ENCODE measurements at places on chromosomes 7 and 10.

- DNase-seq: no peak
Observed at GRCh38 chr7:46143949-46144917, 223.2 kb upstream of the IGFBP3 start.

DNA sequence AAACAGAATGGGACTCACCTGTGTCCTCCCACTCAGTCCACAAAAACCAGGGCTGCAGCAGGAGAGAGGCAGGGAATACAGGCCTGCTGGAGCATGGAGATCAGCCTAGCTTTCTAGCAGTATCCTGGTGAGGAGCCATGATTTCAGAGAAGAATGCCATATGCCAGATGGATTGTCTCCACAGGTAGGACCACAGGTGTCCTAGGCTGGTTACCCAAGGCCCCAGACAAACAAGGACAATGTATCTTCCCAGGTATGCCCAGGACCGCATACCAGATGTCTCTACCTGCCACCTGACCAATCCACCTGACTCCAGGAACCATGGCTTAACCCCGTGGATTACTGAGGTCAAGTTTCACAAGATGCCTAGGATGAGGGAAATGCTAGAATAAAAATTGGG, 295.4 kb upstream of the NPSR1 start:
- DNase-seq: no peak

GRCh38 chr7:139775829-139776266, 1.9 kb downstream of the HIPK2 start:
- peak; percentile 84 for DNase-seq

DNA sequence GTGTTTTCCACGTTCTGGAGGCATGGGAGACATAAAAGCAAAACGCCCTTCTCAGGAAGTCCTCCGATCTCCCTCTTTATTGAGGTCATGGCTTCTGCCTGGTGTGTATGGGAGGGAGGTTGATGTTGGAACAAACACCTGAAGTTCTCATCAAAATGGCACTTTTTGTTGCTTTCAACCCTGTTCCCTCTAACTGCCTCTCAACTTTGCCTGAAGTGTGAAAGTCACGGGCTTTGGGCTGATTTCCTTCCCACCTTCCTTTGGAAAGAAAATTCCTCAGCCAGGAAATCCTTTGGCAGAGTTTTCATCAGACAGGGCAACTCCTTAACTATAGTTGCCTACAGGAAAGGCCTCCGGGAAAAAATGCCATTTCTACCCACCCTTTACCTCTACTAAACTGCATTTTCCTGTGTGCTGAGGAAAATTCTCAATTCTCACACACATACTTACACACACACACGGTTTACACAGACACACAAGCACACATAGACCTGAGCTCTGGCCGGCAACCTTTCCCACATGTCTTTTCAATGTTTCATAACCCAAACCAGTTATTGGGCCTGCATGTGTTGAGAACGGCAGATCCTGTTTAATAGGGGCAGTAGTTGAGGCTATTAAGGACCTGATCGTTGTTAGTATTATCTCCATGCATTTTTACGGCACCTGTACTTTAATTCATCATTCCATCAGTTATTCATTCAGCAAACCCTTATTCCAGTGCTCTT, 36.4 kb downstream of the CYP17A1 start:
- no peak for DNase-seq

GRCh38 chr7:7216279-7216678, 33.9 kb downstream of the C1GALT1 start:
- DNase-seq: no peak

- DNase-seq: no peak
Observed at GRCh38 chr10:26278295-26278694, 61.7 kb downstream of the GAD2 start.

DNA sequence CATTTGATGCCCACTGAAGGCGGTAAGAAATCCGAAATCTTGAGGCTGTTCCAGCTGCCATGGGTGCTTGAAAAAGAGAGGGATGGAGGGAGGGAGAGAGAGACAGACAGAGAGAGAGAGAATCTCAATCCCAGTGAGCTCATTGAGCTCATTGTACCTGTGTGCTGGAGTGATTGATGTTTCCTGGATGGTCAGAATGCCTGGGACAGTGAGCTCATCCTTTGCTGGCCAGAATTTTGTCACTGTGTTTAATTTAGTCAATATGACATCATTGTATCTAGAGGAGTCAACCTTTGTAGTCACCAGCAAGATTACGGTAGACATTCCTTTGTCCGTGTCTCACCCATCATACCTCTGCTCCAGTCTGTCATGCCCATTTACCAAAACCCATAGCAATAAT, 625.4 kb upstream of the POM121L12 start:
- no peak for DNase-seq

Measured in renal pelvis (tissue), 12 donors.